ENCODE measurements at places on chromosomes 12 and 14.
A peak's percentile ranks its signal among the peaks of the same experiment; 100 is the strongest.

DNA sequence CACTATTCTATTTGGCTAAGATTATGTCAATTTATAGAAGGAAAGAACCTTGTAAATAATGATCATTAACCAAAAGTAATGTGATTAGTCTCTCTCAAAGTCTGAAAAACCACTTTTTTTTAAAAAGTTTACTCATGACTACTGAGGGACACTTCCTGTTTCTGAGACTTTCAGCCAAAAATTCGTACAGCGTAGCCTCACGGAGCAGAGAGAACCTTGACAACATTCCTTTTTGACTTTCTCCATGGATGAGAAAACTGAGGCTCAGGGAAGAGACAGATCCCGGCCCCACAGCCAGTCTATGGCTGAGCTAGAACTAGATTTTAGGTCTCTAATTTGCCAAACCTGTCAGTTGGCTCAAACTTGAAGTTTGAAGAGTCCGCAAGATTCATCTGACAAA lies 68.2 kb downstream of the DAD1 start:
- DNase-seq, result peak; percentile 32

DNA sequence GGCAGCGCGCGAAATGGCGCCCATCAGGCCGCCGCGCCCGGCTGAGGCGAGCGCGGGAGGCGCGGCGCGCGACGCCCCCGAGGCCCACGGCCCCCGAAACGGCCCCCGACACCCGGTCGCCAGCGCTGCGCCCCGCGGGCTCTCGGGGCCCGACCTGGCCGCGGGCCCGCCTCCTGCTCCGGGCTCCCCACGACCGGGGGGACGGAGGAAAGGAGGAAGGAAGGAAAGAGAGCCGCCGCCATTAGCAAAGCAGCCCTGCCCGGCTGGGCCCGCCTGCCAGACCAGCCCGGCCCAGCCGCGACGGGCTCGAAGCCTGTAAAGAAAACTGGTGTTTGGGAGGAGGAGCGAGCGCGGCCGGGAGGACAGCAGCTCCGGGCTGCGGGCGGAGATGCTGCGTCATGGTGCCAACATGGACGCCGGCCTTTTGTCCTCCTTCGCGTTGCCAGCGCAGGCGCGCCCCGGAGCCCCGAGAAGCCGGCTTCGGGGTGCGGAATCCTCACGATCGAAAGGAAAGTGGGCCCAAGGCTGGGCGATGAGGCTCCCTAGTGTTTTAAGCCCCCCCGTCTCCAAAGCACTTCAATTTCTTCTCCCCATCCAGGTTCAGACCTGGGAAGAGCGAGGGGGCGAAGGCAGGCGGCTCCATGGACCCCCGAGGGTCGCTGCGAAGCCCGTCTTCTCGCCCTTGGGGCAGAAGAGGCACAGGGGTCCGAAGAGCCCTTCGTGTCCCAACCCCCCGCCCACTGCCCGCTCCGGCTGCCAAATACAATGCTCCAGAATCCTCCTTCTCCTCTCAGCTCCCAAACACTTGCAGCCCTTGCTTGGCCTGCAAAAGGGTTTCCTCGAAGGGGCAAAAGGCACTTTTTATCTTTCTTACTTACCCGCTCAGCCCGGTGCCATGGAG lies 2.9 kb upstream of the SETD1B start:
- DNase-seq, result peak; percentile 74

- DNase-seq, result no peak
These were observed 29.7 kb downstream of the P2RX7 start for GRCh38 chr12:121162384-121162783.

DNA sequence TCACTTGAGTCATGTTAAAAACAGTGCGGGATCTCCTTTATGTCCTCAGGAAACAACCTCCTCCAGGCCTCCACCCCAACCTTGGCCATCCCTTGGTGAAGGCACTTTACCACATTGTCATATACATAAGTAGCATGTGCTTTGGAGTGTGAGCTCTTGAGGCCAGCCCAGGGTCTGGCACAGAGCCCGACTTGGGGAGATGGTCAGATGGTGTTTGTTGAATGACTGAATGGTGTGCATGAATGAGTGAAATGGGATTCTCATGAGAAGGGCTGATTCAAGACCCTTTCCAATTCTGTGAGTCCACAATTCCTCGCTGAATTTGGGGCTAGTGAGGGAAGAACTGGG lies 52.9 kb upstream of the DLK1 start:
- DNase-seq, result no peak

Measured in astrocyte (in vitro differentiated cells and primary cell).